ENCODE measurements at places on chromosomes 2 and 18.

DNA sequence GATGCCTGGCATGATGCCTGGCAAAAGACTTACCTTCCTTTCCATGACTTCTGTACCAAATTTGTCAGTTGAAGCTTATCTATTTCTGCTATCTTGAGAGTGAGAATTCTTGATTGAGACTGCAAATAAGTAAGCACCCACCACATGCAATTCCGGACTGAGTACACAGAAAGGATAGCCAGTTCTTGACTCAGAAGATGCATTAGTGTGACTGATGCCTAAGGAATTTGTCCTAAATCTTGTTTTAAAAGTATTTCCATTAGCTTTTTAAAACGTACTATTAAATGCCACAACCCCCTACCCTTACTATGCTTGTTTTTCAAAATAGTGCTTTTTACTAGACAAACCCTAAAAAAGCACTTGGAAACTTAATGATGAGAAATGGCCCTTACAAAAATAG lies 545 bp downstream of the MPP4 start:
- DNase-seq: no peak

GRCh38 chr2:102460467-102460866 lies 12.6 kb upstream of the SLC9A4 start:
- DNase-seq: no peak

DNA sequence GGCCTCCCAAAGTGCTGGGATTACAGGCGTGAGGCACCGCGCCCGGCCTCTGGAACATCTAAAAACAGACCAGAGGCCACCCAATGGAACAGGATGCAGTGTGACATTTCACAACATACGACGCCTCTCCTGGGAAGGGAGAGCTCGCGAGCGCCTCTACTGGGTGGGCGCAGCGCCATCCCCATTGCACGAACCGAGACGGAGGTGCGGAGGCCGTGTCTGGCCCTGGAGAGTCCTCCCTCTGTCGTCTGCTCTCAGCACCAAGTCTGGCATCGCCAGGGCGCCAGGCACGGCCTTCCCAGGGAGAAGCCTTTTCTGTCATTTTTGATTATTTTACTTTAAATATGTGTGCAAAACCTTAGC lies 9.4 kb upstream of the GBX2 start:
- no peak for DNase-seq

DNA sequence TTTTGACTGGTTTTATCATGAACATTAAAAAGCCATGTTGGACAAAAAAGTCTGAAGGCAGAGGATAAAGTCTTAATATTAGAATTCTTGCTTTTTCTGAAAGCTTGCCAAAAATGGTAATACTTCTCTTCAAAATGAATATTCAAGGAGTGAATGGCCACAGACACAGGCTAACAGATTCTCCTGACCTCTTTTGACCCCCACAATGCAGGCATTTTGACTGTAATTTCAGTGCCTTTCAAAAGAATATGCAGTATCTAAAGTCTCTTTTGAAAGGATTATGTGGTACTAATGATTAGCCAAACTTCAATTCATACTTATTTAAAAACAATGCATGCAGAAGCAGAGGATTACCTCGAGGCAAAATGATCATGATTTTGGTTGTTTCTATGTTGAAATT lies 557.8 kb upstream of the GCFC2 start:
- DNase-seq: no peak

- DNase-seq: no peak
These were observed 257.7 kb upstream of the COPS8 start for GRCh38 chr2:236827997-236828396.

DNA sequence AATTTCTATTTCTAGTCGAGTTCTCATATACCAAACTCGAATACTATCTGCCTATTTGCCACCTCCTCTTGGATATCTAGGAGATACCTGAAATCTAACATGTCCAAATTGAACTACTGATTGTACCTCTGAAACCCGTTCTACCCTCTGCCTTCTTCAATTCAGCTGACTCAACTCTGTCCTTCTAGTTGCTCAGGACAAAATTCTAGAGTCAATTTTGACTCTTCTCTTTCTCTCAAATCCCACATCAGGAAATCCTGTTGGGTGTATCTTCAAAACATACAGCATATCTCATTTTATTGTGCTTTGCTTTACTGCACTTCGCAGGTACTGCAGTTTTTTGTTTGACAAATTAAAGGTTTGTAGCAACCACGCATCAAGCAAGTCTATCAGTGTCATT lies 137.8 kb downstream of the ZAP70 start:
- no peak for DNase-seq

- no peak for DNase-seq
These were observed 24.6 kb downstream of the ARL6IP6 start for GRCh38 chr2:152743002-152743401.

- no peak for DNase-seq
These were observed 324.9 kb downstream of the LPIN1 start for GRCh38 chr2:12071318-12071717.

DNA sequence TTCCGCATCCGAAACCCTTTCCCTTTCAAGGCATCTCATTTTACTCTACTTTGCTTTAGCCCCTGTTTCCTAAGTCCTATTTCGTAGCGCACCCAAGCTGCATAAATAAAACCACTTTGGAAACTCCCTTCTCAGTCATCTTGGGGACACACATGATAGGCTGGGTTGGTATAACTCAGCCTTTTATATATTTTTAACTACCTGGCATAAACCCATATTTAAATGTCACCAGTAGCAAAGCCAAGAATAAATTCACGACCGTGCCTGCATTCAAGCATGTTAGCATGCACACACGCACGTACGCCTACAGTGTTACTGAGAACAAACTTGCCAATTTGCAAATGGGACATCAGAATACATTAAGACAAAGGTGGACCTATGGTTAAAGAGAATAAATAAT lies 564.7 kb upstream of the PIK3C3 start:
- no peak for DNase-seq
